ENCODE measurements at places on chromosomes 11 and 22.

- DNase-seq, result no peak
Measured at GRCh38 chr22:45868571-45869339, 108.2 kb downstream of the WNT7B start.

DNA sequence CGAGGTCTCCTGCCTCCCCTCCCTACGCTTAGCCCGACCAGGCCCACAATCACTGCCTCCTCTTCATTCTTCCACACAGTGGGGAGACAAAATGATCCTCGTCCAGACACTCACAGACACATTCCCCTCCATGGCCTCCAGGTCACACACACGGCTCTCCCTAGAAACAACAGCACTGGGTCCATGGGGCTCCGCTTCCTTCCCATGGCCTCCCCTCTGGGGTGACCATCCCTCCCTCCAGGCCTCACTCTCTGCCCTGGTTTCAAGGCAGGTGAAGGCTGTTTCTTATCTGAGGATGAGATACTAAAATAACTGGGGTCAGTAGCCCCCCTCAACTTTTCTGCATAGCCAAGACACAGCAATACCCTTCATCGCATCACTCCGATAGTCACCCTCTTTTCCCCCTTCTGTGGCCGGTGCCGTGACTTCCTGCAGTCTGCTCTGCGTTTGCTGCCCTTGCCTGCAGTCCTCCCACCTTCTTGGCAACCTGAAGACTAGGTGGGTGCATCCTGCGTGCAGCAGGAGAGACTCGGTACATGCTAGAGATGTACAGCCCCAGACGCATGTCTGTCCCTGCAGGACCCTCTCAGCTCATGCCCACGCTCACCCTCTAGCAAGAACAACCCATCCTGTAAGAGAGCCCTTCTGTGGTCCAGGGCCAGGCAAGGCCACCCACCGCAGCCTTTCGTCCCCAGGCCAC, 55.8 kb downstream of the CD6 start:
- DNase-seq, result no peak

DNA sequence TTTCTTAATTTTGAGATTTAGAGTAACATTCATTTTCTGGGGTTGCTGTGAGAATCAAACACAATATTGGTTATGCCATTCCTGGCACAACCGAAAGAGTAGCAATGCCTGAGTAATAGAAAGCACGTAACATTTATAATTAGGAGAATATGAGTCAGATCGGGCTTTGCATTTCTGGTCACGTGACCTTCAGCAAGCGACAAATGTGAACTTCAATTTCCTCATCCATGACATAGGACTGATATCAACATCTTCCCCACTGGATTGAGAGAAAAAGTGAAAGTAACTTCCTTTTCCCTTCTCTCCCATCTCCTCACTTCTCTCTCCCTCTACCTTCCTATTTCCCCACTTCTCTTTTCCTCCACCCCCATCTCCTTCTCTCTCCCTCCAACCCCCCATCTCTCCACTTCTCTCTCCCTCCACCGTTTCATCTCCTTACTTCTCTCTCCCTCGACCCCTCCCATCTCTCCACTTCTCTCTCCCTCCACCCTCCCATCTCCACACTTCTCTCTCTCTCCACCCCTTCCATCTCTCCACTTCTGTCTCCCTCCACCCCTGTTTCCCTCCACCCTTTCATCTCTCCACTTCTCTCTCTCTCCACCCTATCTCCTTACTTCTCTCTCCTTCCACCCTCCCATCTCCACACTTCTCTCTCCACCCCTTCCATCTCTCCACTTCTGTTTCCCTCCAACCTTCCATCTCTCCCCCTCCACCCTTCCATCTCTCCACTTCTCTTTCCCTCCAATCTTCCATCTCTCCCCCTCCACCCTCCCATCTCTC, 33.5 kb upstream of the CAT start:
- peak; percentile 89 for DNase-seq

DNA sequence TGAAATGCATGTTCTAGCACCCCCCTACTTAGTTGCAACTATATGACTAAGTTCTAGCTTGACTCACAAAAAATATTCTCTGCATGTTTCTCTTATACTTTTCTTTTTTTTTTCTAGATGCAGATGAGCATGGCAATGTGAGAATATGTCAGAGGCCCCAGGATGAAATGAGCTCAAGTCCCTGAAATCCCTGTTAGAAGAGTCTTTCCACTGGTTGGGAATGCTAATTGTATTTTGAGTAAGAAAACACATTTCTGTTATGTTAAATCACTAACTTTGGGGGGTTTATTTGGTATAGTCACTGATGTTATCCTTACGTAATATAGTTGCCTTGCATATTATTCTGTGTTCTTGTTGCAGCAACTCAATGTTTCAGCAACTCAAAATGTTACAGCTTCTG, 306.1 kb upstream of the CCDC179 start:
- no peak for DNase-seq

DNA sequence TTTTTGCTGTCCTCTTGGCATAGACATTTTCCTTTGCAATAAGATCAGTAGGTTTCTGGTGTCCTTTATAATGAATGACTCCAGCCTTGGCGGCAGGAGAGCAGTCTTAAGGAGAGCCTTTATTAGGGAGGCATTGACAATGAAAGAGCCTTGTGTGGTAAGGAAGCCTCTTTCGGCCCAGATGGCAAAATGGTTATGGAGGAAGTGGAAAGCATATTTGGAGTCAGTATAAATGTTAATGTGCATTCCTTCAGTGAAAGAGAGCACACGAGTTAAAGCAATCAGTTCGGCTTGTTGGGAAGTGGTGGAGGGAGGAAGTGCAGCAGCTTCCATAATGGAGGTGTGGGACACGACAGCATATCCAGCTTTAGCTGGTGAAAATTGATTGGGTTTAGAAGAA, 18.1 kb upstream of the ANO1 start:
- no peak for DNase-seq

- peak; percentile 72 for DNase-seq
Measured at GRCh38 chr11:108115500-108116140, 5.7 kb upstream of the ACAT1 start.

DNA sequence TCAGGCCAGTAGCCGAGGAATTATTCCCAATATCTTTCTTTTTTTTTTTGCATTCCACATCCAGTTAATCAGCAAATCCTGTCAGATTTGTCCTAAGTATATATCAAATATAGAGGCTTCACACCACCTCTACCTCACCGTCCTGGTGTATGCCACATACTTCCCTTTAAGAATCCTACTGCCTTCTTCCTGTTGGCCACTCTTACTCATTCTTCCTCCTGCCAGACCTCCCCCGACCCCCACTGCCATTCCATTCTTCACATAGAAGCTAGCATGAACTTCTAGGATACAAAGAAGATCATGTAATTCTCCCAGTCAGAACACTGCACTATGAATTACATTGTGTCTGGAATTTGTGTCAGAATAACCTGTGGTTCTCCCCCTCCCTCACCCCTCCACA, 89.5 kb downstream of the TRIM44 start:
- no peak for DNase-seq

DNA sequence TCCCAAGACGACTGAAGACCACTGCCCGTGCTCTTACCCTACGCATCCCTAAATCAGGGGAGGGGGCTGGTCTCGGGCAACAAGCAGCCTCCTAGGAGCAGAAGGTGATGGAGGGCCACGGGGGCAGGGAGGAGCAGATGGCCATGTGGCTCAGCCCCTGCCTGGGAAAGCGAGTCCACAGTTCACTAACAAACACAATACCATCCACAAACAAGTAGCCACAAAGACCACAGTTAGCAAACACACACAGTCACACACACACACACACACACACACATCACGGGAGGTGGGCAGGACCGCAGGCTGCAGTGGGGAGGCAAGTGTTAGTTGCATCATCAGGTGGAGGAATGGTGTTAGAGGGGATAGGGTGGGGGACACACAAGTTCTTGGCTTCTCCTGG, 13.2 kb upstream of the FXYD2 start:
- no peak for DNase-seq

- DNase-seq, result no peak
Measured at GRCh38 chr11:16016468-16016829, 339.9 kb downstream of the SOX6 start.

- peak; percentile 94 for DNase-seq
Measured at GRCh38 chr22:44684506-44685383, 17.3 kb upstream of the PRR5 start.

GRCh38 chr11:94806014-94806413, 37.9 kb downstream of the AMOTL1 start:
- DNase-seq, result no peak

- no peak for DNase-seq
Measured at GRCh38 chr22:36406721-36407120, 19.0 kb upstream of the MYH9 start.

- peak; percentile 97 for DNase-seq
Measured at GRCh38 chr11:66891851-66892660, 35.2 kb downstream of the LRFN4 start.

DNA sequence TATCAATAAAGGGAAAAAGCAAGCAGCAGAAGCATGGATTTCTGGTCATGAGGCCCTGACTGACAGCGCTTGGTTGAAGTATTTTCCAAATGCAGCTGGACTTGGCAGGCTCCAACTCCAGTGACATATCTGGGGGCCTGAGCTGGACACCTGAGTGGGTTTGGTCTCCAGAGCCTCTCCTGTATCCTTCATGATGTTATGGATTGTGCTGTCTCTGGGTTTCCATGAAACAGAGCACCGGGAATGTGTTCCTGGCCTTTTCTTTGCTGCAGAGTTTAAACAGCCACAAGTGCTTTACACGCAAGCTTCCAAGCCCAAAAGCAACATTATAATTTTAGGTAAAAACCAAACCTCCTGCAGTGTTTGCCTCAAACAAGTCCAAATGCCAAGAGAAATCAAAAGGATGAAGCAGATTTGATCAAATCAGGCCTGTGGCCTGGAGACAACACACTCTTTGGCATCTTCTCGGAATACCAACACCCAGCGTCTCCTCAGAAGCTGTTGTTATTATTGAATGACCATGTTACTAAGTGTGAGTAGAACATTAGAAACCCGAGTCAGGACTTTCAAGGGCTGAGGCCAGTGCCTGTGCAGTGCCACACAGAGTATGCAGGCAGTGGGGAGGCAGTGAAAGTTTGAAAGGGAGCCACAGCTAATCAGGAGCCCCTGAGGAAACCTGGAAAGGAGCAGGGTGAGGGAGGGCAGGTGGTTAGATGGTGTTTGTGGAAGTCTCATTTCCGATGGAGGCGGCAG, 42.0 kb downstream of the ME3 start:
- no peak for DNase-seq

DNA sequence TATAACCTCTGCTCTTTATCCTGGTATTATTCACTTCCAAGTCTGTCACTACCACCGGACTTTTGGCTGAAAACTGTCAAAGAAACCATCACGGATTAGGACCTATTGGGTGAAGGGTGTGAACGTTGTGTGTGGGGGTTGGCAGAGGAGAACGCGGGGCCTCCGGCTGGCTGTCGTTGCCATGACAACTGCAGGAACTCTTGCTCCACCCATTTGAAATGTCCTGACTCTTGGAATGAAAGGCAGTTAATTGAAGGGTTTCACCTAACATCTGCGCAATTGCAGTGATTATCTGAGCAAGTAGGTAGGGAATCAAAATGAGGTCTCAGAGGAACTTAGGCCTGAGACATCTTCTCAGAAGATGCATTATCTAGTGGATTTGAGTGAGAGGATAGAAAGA, 60.9 kb upstream of the CLMP start:
- DNase-seq, result no peak

- peak; percentile 81 for DNase-seq
Measured at GRCh38 chr22:41092023-41092817, at the start of gene EP300. Gene EP300 (plus strand): TSS chr22:41092592. CDS start chr22:41093005, 413 bp downstream.

- DNase-seq, result no peak
Measured at GRCh38 chr11:94956963-94957362, 16.4 kb downstream of the CWC15 start.

- no peak for DNase-seq
Measured at GRCh38 chr11:84790849-84791427, 836.2 kb downstream of the DLG2 start.

DNA sequence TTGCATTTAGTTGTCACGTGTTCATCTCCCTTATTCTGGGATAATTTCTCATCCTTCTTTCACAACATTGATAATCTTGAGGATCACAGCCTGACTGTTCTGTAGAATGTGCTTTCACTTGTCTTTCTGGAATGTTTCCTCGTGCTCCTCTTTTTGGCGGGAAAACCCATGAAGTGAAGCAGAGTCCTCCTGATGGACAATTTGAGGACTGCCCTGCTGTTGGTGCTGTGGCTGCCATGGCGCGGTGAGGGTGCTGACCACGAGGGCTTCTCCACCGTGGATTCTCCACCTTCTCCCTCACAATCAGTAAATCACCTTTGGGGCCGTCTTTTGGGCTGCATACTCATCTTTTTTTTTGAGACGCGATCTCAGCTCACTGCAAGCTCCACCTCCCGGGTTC, 946.9 kb downstream of the BRD1 start:
- DNase-seq, result no peak

- DNase-seq, result peak; percentile 55
Measured at GRCh38 chr11:78798663-78799062, 224.0 kb upstream of the NARS2 start.

- no peak for DNase-seq
Measured at GRCh38 chr11:17923217-17923616, 89.6 kb downstream of the SERGEF start.

DNA sequence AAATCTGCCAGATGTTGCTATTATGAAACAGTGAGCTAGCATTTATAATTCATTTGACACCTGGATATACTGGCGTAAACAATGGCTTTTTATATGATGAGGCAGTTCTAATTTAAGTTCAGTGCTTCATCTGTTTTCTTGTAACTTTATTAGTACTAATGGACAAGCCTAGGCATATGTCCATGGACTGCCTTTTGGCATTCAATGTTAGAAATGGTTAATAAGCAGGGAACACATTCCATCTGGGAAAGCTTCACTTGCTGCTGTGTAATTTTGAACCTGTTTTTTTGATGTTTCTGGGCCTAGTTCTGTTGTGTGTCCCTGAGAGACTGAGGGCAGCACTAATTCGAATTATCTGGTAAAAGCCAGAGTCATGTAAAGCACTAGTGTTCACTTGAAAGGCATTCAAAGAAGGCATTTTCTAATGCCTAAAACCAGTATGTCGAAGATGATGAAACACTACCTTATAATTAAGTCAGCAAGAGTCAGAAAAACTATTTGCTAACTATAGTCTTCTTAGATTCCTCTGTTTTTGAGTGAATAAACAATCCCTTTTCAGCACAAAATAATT, 138.5 kb downstream of the SWAP70 start:
- DNase-seq, result peak; percentile 26

- DNase-seq, result no peak
Measured at GRCh38 chr11:16902781-16903378, 111.3 kb downstream of the PLEKHA7 start.

DNA sequence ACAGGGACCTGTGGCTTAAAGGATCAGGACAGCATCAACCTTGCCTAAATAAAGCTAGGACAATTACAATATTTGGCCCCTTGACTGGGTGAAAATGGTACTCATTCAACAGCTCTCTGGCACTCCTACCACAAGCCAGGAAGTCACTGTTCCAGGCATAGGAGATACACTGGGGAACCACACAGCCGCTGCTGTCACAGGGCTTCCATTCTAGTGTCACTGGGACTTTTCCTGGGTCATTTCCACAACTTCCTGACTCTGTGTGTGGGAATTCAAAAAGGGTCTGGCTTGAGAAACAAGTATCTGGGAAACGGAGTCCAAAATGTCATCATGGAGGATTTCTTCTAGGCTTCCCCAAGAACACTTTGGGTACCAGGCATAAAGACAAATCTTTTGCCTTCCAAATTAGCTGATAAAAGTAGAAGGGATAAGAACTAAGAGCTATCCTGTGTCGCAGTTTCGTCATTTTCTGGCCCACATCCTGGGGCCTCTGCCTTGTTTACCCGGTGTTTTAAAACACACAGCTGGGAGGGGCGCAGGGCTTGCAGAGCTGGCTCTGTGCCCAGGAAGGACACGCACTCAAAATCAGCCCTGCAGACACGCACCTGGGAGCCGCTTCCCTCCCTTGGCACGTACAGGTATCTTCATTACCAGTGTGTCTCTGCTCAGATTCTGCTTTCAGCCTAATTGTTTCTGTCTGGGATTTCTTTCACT, 38.0 kb downstream of the TMEM45B start:
- DNase-seq, result no peak

GRCh38 chr11:71987521-71987920, 11.2 kb upstream of the IL18BP start:
- no peak for DNase-seq

Measured in RKO (cell line).